ENCODE measurements at places on chromosomes 3 and 15.

- DNase-seq = no peak
These were observed 65.5 kb upstream of the ZBTB20 start for GRCh38 chr3:115212615-115213014.

DNA sequence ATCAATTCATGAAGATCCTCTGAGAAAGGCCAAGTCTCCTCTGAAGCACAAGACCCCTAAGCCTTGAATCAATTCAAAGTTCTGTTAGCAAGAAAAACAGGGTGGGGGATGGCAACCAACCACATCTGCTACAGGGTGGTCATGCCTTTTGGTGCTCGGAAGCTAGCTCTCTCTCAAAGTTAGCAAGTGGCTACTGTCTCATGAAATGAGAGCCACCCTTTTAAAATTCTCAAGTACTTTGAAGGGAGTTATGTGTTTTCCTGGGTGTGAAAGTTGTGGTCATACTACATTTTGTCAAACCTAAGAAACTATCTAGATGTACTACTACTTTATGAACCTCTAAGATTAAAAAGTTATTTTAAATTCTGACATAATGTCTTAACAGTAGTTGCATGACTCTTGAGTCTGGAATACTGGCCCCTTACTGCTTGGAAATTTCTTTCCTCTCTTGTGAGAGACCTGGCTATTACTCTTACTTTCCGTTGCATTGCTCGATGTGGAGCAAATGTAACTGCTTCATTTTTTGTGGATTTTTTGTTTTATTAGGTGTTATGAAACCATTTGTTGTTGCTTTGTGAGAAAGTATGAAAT lies 116.1 kb downstream of the CHST2 start:
- DNase-seq = no peak

- no peak for DNase-seq
These were observed 41.8 kb upstream of the TPM1 start for GRCh38 chr15:63000706-63001105.

DNA sequence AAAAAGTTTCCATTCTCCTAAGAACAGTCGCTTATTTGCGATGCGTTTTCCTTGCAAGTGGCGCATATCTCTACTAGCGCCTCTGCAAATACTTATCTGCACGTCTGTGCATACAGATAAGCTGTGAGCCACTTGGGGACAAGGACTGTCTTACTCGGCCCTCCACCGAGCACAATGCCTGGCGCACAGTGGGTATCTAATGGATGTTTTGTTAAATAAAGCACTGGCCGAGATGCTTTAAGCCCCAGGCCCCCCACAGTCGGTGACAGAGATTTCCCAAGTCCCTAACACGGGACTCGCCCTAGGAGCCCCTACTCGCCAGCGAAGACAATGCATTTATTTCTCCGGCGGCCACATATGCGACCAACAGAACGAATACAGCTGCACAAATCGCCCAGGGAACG lies 503 bp downstream of the HLTF start:
- DNase-seq = no peak

DNA sequence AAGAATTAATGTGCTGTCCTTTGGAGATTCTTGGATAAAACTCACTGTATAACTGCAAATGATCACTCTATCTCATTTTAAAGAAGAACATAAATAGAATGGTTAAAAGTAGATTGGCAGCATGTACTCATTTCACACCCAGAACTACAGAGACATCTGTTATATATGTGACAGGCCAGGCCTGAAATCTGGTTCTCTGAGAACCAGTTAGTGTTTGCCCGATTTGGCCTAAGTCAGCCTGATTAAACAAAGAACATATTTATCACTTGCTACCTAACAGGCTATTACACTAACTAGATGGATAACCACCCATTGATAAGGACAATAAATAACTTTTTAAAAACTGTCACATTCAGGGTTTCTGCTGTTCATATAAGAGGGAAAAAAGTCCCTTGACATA lies 460.1 kb downstream of the CNTN4 start:
- DNase-seq = no peak

All from activated CD8-positive, alpha-beta memory T cell treated with anti-CD3 and anti-CD28 coated beads for 24 hours (primary cell).